ENCODE measurements at places on chromosomes 16 and 17.

DNA sequence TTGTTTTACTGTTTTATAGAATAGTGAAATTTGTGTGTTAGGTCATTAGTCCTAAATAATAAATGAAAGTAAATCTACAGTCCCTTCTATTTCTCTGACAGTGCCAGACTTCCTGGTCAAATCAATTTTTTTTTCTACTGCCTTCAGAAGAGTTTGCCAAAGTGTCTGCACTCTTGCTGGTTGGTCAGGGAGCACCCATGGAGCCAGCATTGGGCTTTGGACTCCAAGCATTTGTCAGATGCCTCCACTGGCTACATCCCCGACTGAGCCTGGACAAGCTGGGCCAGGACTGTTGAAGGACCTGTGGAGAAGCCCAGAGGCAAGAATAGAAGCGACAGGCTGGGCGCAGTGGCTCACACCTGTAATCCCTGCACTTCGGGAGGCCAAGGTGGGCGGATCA, 53.7 kb downstream of the ELAC2 start:
- DNase-seq, result no peak

DNA sequence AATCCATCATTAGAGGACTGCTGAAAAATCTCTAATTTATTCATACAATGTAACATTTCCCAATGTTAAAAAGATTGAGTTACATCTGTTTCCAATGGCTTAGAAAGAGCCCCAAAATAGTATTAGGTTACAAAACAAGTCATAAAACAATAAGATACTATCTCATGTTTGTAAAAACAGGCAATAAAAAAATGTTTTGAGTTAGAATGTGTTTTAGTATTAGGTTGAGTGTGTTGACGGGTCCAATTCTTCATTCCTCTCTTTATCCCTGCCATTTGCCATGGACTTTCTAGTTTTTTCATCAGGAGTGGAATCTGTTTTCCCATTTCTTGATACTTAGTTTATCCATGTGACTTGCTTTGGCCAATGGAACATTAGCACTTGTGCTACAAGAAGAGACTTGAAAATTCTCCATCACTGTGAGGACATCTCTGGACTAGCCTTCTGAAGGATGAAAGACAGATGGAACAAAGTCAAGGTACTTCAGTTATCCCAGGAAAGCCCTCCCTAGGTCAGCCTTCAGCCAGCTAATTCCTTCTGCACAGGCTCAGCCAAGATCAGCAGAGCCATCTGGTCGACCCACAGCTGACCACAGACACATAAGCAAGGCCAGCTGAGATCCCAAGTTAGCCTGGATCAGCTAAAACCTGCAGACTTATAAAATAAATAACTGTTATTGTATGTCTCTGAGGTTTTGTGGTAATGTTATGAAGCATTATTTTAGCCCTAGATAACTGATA, 83.3 kb downstream of the HS3ST3A1 start:
- no peak for DNase-seq

- no peak for DNase-seq
Observed at GRCh38 chr17:57407287-57408070, 151.2 kb downstream of the MSI2 start.

DNA sequence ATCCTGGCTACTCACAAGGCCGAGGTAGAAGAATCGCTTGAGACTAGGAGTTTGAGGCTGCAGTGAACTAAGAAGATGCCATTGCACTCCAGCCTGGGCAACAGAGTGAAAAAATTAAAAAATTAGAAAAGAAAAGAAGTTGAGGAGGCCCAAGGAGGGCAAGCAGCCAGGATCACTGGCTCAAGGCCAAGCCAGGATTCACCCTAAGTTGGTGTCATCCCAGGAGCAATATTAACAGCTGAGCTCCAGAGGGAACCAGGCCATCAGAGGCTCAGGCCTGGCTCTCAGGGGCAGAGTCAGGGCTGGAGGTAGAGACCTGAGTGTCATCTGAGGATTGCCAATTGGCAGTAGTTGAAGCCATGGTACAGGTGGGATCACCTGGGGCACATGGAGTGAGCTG, 20.7 kb downstream of the DRC3 start:
- no peak for DNase-seq

GRCh38 chr16:65783709-65784474, 582.6 kb upstream of the CDH5 start:
- no peak for DNase-seq

GRCh38 chr17:74699236-74699635, 13.5 kb downstream of the CD300LF start:
- no peak for DNase-seq

GRCh38 chr17:27539152-27539551, 82.9 kb downstream of the KSR1 start:
- no peak for DNase-seq

GRCh38 chr16:56423584-56424403, 1.6 kb downstream of the AMFR start:
- DNase-seq, result no peak

GRCh38 chr16:3854750-3855541, 25.6 kb downstream of the CREBBP start:
- no peak for DNase-seq

DNA sequence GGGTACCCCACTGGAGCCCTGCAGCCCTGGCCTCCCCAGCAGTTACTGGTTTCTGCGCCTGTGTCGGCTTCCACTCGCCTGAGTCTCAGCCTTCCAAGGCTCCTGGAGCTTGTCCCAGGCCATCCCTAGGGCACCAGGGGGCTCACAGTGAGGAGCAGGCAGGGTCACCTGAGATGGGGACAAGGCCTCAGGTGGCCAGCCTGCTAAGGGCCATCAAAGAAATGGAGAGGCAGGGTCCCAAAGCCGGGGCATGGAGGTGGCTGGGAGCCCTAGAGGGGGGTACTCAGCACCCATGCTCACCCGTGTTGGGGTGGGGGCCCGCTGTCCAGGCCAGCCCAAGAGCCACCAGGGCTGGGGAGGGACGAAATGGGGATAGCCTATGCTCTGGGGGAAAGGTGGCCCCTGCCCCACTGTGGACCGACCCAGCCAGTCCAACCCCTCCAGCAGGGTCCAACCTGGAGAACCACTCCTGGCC, 1.3 kb downstream of the FASN start:
- DNase-seq, result no peak

DNA sequence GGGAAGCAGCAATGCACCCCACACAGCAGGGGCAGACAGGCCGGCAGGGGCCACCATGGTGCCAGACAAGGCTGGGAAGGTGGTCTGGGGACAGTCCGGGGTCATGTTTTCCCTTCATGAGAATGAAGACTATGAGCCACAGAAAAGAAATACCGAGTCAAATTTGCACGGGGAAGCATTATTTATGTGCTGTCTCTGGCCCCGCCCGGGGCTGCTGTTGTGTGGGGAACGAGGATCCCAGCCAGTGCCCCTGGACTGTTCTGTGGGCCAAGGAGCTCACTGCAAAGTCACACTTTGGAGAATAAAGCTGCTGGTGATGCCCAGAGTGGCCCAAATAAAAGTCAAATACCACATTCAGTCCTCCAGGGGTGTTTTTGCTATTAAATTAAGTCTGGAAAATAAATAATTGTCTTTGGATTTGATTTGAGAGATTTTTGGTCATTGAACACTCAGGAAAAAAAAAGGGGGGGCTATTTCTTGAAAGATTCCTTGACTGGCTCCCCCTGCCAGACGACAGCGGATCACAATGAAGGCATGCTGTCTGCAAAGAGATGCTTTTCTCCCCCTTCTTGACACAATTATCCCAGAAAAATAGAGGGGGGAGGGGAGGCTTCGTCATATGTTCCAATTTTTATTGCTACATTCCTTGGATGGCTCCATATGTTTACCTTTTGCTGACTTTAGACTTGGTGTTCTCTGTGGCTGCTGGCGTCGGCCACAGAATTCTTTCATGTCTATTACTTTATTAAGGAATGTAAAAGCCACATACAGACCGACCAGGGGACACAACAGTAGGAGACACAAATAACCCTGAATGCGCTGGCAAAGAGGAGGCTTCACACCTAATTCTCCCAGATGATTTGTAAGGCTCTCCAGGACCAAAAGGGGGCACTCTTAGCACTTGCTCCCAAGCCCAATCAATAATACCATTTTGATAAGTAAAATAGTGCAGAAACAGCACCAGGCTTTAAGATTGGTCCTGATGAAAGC, 27.1 kb upstream of the ANKFN1 start:
- DNase-seq, result no peak

DNA sequence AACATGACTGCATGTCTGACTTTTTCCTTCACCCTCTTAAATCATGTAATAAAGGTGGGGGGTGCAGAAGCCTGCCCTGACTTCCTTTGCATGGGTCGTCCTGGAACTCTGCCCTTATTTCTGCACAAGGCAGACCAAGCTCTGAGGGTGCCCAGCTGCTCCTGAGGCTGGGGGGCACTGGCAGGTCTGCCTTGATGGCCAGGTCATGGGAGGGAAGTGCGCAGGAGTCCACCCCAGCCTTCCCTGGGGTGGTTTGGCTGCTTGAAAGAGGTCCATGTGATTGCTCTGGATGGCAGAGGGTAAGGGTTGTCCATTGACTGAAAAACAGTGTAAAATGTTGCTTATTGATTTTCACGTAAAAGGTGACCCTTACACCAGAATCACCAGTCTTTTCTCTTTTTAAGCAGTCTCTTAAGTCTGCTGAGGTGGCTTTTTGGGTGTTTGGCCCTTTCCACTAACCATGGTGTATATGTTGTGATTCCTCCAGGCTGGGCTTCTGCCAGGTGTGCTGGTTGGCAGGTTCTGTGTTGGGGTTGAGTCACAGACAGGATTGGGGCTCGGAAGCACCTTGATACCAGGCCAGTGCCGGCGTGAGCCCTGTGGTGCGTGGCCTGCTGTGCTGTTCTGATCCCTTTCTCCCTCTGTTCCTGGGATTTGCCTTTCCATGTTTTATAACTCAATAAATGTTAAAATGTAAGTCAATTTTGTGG, 19.4 kb downstream of the DHX38 start:
- no peak for DNase-seq

DNA sequence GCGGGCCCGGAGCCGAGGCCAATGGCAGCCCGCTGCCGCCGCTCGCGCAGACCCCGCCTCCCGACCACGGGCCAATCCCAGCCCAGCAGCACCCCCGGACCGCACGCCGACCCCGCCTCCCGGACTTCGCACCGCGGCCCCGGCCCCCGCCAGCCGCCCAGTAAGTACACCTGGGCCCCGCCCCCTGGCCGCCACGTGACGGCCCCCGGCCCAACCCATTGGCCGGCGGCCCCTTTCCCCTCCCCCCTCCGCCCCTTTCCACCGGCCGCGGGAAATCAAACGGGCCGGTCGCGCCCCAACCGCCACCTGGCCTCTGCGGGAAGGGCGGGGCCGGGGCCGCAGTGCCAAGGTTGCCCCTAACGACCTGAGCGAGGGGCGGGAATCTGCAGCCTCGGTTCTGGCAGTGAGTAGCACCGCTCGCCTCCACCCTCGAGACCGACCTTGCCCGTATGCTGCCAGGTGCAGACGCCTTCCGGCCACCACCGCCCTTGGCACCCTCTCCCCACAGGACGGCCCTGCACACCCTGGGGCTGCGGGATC, at the start of gene YBX2:
TSS of gene YBX2 (minus strand) at position 26 of the 540 bp plus-strand sequence. CDS start 139 bp downstream, outside the sequence.
- peak; percentile 71 for DNase-seq

DNA sequence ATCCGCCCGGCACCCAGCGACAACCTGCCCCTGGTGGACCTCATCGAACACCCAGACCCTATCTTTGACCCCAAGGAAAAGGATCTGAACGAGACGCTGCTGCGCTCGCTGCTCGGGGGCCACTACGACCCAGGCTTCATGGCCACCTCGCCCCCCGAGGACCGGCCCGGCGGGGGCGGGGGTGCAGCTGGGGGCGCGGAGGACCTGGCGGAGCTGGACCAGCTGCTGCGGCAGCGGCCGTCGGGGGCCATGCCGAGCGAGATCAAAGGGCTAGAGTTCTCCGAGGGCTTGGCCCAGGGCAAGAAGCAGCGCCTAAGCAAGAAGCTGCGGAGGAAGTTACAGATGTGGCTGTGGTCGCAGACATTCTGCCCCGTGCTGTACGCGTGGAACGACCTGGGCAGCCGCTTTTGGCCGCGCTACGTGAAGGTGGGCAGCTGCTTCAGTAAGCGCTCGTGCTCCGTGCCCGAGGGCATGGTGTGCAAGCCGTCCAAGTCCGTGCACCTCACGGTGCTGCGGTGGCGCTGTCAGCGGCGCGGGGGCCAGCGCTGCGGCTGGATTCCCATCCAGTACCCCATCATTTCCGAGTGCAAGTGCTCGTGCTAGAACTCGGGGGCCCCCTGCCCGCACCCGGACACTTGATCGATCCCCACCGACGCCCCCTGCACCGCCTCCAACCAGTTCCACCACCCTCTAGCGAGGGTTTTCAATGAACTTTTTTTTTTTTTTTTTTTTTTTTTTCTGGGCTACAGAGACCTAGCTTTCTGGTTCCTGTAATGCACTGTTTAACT, 1.0 kb downstream of the NOG start:
- no peak for DNase-seq

GRCh38 chr17:35433075-35433894, 985 bp upstream of the SLFN12 start:
- DNase-seq, result no peak

- DNase-seq, result no peak
Observed at GRCh38 chr17:10171581-10171981, 26.8 kb downstream of the GAS7 start.

- DNase-seq, result no peak
Observed at GRCh38 chr16:47858333-47858982, 297.3 kb downstream of the ABCC12 start.

DNA sequence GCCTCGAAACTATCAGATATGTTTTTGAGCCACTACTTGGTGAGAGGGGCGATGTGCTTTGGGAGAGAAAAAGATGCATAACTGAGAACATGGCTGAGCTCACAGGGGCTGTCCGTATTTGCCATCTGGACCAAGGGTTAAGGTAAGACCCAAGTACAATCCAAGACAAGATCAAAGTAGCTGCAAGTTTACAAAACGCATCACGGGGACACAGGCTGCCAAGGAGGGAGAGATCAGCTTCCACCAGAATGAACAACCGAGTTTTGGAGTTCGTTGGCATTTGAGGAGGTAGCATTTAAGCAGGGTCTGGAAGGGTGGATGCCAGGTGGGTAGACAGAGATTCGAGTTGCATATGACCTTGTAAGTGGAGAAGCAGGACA, 2.2 kb downstream of the PITPNC1 start:
- no peak for DNase-seq

- DNase-seq, result no peak
Observed at GRCh38 chr17:82179412-82179811, 33.2 kb downstream of the CCDC57 start.

DNA sequence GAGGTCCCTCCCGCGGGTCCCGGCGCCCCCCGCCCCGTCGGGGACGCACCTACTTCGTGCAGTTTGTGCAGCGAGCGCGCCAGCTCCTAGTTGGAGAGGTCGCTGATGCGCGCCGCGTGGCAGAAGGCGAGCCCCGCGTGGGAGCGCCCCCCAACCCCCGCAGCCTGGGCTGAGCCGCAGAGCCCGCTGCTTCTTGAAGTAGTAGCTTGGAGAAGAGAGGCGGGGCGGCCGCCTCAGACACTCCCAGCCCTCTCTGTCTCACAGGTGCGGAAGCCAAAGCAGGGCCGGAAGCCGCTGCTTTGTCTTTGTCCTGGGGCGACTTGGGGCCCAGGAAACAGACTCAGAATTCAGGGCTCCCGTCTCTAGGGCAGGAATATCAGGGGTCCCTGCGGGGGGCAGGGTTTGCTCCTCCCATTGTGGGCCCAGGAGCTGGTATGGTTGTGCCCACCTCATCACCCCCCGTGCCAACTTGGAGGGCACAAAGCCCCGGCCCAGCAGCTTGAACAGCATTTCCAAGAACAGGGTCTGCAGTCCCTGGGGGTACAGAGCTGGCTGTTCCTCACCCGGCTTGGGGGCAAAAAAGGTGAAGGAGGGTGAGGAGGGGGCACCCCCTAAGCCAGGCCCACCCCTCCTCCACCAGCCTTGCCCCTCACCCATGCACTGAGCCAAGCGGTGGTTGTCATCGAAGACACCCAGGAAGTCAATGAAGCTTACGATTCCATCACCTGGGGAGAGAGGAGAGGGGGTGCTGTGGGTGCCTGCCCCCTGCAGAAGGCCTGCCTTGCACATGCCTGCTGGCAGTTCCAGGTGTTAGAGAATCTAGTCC, 13.5 kb downstream of the SPATA32 start:
- peak; percentile 93 for DNase-seq

- DNase-seq, result no peak
Observed at GRCh38 chr17:59641799-59642484, 22.2 kb downstream of the CLTC start.
